Naive thymus-derived CD8-positive, alpha-beta T cell (primary cell): ENCODE measurements at places on chromosomes 7 and 10.

GRCh38 chr7:124322561-124322960, 289.7 kb upstream of the TMEM229A start:
- H3K4me1 ChIP-seq, result no peaks in the 10 kb centered on the region
- no peaks in the 10 kb centered on the region for H3K27me3 ChIP-seq
- H3K27ac ChIP-seq, result no peak overlapping the region
- DNase-seq, result no peak

GRCh38 chr10:6601246-6601805, 21.2 kb upstream of the PRKCQ start:
- peaks cover 43% of the 10 kb centered on the region for H3K4me1 ChIP-seq
- peak overlapping the region; percentile 49 for H3K4me3 ChIP-seq
- DNase-seq, result peak; percentile 65
- H3K36me3 ChIP-seq, result no peaks in the 10 kb centered on the region

GRCh38 chr10:49761201-49761788, 828 bp downstream of the OGDHL start:
- H3K36me3 ChIP-seq, result no peaks in the 10 kb centered on the region
- H3K4me1 ChIP-seq, result peaks cover 9% of the 10 kb centered on the region
- no peak for DNase-seq
- peak overlapping the region; percentile 41 for H3K4me3 ChIP-seq
- H3K27me3 ChIP-seq, result peaks cover 63% of the 10 kb centered on the region
- H3K27ac ChIP-seq, result no peak overlapping the region

DNA sequence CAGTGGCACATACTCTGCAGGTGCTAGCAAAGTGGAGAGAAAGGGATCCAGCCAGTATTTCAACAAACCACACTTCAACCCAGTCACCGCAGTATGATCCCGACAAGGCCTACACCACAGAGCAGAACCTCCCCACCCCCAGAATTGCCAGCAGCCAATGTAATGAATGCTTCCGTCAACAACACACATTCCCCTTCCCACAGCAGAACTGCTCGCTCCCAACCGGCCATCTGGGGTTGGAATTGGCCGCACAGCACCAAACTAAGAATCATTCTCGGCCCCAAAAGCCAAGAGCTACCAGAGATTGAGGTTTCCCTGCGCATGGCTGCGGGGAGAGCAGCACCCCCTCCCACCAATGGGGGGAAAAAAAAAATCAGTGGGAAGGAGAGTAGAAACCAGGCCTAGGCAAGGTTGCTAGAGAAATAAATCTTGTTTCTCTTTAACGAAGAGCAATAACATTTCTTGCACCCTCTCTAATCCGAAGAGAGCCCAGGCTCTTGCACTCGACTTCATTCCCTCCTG, 1.1 kb downstream of the WASL start:
- H3K27me3 ChIP-seq, result no peaks in the 10 kb centered on the region
- peak; percentile 12 for DNase-seq
- H3K4me3 ChIP-seq, result peak overlapping the region; percentile 95
- H3K4me1 ChIP-seq, result peaks cover 72% of the 10 kb centered on the region
- H3K36me3 ChIP-seq, result peaks cover 3% of the 10 kb centered on the region

DNA sequence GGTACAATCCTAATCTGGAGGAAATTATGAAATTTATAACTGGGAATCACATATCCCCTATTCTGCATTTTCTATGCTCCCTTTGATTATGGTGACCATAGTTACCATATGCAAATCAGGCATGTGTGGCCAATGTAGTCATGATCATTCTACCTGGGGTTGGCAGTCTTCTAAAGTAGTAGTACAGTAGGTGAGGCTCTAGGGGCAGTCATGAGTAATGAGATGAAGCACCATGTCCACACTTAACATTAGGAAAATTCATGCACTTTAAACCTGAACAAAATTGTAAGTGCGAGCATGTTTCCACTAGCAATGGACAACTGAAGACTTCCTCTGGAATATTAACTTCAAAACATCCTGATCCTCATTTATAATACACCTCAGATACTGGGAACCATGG, 545.9 kb downstream of the SUGCT start:
- no peaks in the 10 kb centered on the region for H3K4me1 ChIP-seq
- no peaks in the 10 kb centered on the region for H3K27me3 ChIP-seq
- no peak overlapping the region for H3K27ac ChIP-seq
- no peak for DNase-seq
- H3K36me3 ChIP-seq, result peaks cover 9% of the 10 kb centered on the region
- H3K4me3 ChIP-seq, result no peak overlapping the region

- no peak overlapping the region for H3K4me3 ChIP-seq
- DNase-seq, result no peak
Observed at GRCh38 chr10:7186387-7187018, 224.3 kb downstream of the SFMBT2 start.

- no peak overlapping the region for H3K4me3 ChIP-seq
- H3K27ac ChIP-seq, result no peak overlapping the region
- H3K4me1 ChIP-seq, result peaks cover 3% of the 10 kb centered on the region
- peaks cover 27% of the 10 kb centered on the region for H3K36me3 ChIP-seq
Observed at GRCh38 chr7:101303102-101303701, 18.4 kb downstream of the IFT22 start.

- H3K27me3 ChIP-seq, result no peaks in the 10 kb centered on the region
- H3K27ac ChIP-seq, result peak overlapping the region; percentile 68
Observed at GRCh38 chr7:44564606-44565005, 9.1 kb downstream of the DDX56 start.

- DNase-seq, result no peak
- no peak overlapping the region for H3K27ac ChIP-seq
- peaks cover 51% of the 10 kb centered on the region for H3K27me3 ChIP-seq
- no peaks in the 10 kb centered on the region for H3K4me1 ChIP-seq
- H3K4me3 ChIP-seq, result no peak overlapping the region
- H3K36me3 ChIP-seq, result no peaks in the 10 kb centered on the region
Observed at GRCh38 chr7:111647881-111648280, 85.6 kb upstream of the IMMP2L start.

GRCh38 chr10:70093335-70093944, 39.2 kb downstream of the AIFM2 start:
- no peaks in the 10 kb centered on the region for H3K27me3 ChIP-seq
- H3K4me1 ChIP-seq, result peaks cover 69% of the 10 kb centered on the region
- peak overlapping the region; percentile 99 for H3K27ac ChIP-seq
- H3K4me3 ChIP-seq, result peak overlapping the region; percentile 78

DNA sequence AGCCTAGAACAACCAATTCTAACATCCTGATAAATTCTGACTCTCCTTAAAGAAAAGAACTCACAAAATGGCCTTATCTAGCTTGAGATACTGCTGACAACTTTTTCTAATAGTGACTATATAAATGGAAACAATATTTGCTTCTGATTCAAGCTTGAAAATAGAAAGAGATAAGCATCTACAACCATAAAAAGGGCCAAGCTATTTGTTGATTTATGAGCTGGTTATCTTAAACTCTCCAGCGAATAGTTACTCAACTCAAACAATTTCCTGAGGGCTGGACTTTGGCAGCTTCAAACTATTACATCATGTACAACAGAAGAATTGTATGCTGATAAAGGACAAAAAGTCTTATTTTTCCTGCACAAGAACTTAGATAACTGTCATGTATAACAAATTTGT, 4.6 kb downstream of the USP54 start:
- H3K4me1 ChIP-seq, result peaks cover 6% of the 10 kb centered on the region
- H3K27ac ChIP-seq, result no peak overlapping the region
- H3K27me3 ChIP-seq, result no peaks in the 10 kb centered on the region
- DNase-seq, result no peak
- peaks cover 3% of the 10 kb centered on the region for H3K36me3 ChIP-seq

DNA sequence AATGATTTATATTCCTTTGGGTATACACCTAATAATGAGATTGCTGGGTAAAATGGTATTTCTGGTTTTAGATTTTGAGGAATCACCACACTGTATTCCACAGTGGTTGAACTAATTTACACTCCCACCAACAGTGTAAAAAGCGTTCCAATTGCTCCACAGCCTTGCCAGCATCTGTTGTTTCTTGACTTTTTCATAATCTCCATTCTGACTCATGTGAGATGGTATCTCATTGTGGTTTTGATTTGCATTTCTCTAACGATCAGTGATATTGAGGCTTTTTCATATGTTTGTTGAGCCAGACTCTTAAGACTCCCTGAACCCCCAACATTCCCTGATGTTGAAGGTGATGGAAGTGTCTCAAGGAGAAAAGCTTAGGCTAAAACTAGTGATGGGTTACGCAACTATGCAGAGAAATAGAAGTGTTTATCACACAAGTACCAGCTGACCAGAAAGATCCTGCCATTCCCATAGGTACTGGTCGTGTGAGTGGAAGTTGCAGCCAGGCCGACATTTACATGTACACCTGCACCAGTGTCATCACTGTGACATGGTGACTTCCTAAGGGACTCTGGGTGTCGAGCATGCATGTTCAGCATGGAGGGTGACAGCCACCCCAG, 711.2 kb upstream of the NRP1 start:
- H3K4me1 ChIP-seq, result no peaks in the 10 kb centered on the region
- no peaks in the 10 kb centered on the region for H3K36me3 ChIP-seq
- peaks cover 2% of the 10 kb centered on the region for H3K27me3 ChIP-seq
- DNase-seq, result no peak

GRCh38 chr10:11793762-11794479, 29.2 kb upstream of the PROSER2 start:
- no peaks in the 10 kb centered on the region for H3K27me3 ChIP-seq
- no peak overlapping the region for H3K4me3 ChIP-seq
- no peaks in the 10 kb centered on the region for H3K36me3 ChIP-seq
- no peak overlapping the region for H3K27ac ChIP-seq

DNA sequence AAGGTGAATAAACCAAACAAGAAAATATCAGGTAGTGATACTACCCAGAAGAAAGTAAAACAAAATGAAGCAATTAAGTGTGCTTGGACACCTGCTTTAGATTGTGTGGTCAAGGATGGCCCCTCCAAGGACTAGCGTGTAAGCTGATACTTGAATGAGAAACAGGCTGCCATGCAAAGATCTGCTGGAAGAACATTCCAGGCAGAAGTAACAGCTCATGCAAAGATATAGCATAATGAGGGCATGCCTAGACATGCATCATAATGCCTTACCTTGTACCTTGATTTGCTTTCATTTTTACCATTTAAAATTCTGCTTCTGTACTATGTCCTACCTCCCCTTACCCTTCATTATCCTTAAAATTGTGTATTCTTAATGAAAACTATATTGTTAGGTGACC, 74.8 kb upstream of the HDAC9 start:
- H3K4me1 ChIP-seq, result no peaks in the 10 kb centered on the region
- DNase-seq, result no peak
- H3K36me3 ChIP-seq, result no peaks in the 10 kb centered on the region
- no peak overlapping the region for H3K4me3 ChIP-seq

GRCh38 chr10:83943920-83944319, 195.4 kb upstream of the GHITM start:
- H3K27me3 ChIP-seq, result peaks cover 15% of the 10 kb centered on the region
- H3K27ac ChIP-seq, result no peak overlapping the region
- H3K4me3 ChIP-seq, result no peak overlapping the region
- DNase-seq, result no peak

DNA sequence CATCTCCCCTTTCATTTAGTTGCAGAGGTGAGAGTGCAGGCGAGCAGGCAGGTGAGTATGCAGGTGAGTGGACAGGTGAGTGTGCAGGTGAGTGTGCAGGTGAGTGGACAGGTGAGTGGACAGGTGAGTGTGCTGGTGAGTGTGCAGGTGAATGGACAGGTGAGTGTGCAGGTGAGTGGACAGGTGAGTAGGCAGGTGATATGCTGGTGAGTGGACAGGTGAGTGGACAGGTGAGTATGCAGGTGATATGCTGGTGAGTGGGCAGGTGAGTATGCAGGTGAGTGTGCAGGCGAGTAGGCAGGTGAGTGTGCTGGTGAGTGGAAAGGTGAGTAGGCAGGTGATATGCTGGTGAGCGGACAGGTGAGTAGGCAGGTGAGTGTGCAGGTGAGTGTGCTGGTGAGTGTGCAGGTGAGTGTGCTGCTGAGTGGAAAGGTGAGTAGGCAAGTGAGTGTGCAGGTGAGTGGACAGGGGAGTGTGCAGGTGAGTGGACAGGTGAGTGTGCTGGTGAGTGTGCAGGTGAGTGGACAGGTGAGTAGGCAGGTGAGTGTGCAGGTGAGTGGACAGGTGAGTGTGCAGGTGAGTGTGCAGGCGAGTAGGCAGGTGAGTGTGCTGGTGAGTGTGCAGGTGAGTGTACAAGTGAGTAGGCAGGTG, 165.6 kb downstream of the ADARB2 start:
- DNase-seq, result no peak
- peaks cover 23% of the 10 kb centered on the region for H3K27me3 ChIP-seq
- H3K4me1 ChIP-seq, result peaks cover 7% of the 10 kb centered on the region
- H3K36me3 ChIP-seq, result no peaks in the 10 kb centered on the region
- no peak overlapping the region for H3K4me3 ChIP-seq

- peaks cover 37% of the 10 kb centered on the region for H3K36me3 ChIP-seq
- H3K4me3 ChIP-seq, result no peak overlapping the region
- no peak for DNase-seq
- peaks cover 9% of the 10 kb centered on the region for H3K4me1 ChIP-seq
Observed at GRCh38 chr10:71333129-71333887, 14.2 kb downstream of the SLC29A3 start.

GRCh38 chr7:48154792-48155413, 16.4 kb upstream of the ABCA13 start:
- no peaks in the 10 kb centered on the region for H3K4me1 ChIP-seq
- DNase-seq, result no peak
- H3K27me3 ChIP-seq, result peaks cover 14% of the 10 kb centered on the region

GRCh38 chr10:71698737-71699136, 20.8 kb downstream of the C10orf105 start:
- no peak for DNase-seq
- H3K27ac ChIP-seq, result peak overlapping the region; percentile 75
- no peaks in the 10 kb centered on the region for H3K36me3 ChIP-seq

- H3K27ac ChIP-seq, result no peak overlapping the region
- H3K4me3 ChIP-seq, result no peak overlapping the region
- no peak for DNase-seq
Observed at GRCh38 chr10:101107771-101108170, 23.3 kb upstream of the TLX1 start.

DNA sequence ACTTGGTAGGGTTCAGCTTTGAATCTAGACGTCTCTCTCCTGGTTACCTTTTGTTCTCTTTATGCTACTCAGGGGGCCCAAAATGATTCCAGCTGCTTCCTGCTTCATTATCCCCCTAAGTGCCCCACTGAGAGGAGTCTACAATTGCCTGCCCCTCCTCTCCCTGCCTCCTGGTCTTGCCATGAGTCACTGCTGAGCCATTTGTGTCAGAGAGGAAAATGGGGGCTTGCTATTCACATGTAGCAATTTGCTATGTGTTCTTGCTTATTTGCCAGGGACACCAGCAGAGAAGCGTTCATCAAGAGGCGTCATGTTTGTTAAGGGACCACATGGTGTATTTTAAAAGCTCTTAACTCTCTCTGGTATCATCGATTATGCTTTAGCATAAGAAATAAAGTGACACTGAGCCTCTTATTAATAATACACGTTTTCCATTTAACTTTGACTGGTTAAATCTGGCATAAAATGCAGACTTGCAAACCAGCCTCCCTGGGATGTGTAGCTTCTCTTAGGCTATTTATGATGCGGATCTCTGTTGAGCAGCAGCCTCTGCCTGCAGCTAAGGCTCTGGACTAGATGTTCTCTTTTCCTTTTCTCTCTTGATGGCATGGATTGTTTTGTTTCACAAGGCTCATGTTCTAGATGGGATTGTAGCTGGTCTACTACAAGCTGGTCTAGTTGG, 239.3 kb downstream of the AUTS2 start:
- DNase-seq, result no peak
- no peaks in the 10 kb centered on the region for H3K4me1 ChIP-seq

GRCh38 chr10:48760983-48761382, 76.3 kb downstream of the WDFY4 start:
- DNase-seq, result no peak
- peaks cover 3% of the 10 kb centered on the region for H3K4me1 ChIP-seq
- peaks cover 21% of the 10 kb centered on the region for H3K27me3 ChIP-seq
- no peak overlapping the region for H3K4me3 ChIP-seq
- H3K36me3 ChIP-seq, result peaks cover 5% of the 10 kb centered on the region
- H3K27ac ChIP-seq, result no peak overlapping the region
